ENCODE measurements at places on chromosomes 2 and 18.
A peak's percentile ranks its signal among the peaks of the same experiment; 100 is the strongest.

- no peak for DNase-seq
Measured at GRCh38 chr18:43485545-43485963, 208.3 kb upstream of the SYT4 start.

- DNase-seq = no peak
Measured at GRCh38 chr2:197890168-197890567, 85.8 kb downstream of the PLCL1 start.

- DNase-seq = no peak
Measured at GRCh38 chr2:31163011-31163539, 24.8 kb upstream of the GALNT14 start.

GRCh38 chr18:59063912-59064311 is 75.8 kb upstream of the SEC11C start:
- DNase-seq = no peak

GRCh38 chr2:3079959-3080948 is 297.4 kb downstream of the EIPR1 start:
- DNase-seq = no peak

GRCh38 chr2:167420211-167420610 is 531.9 kb downstream of the XIRP2 start:
- DNase-seq = peak; percentile 37

DNA sequence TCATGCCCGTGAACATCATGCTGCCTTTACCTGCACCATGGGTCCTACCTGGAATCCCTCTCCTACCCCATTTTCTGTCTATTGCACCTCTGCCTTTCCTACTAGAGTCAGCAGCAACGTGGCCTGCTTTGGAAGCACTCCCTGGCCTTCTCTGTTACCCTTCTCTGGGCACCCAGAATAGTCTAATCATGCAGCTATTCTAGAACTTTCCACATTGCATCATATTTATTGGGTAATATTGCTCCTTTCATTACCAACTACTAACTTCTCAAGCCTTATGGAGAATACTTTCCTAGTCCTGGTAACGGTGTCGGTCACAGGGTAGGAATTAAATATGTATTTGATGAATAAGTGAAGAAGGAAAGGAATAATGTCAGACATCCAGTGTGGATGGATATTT is 33.3 kb upstream of the CREG2 start:
- no peak for DNase-seq

GRCh38 chr2:219116776-219117646 is 43.6 kb downstream of the NHEJ1 start:
- no peak for DNase-seq

GRCh38 chr18:23772327-23773024 is 83.2 kb downstream of the LAMA3 start:
- DNase-seq = no peak

DNA sequence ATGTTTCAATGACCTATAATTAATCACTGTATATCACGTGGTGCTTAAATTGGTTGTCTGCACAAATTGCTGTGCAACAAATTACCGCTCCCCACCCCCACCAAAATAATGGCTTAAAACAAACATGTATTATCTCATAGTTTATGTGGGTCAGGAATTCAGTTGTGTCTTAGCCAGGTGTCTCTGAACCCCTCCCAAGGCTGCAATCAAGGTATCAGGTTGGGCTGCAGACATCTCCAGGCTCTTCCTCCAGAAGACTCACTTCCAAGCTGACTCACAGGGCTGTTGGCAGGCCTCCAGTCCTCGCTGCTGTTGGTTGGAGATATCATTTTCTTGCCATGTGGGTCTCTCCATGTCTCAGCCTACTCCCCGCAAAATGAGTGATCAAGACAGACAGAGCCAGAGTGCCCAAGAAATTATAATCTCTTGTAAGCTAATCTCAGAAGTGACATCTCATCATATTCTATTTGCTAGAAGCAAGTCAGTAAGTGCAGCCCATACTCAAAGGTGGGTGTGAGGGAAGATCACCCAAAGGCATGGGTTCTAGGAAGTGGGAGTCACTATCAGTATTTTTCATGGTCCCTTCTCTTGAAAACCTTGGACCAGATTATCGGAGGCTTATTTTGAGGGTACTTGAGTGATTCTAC is 38.4 kb downstream of the SPC25 start:
- DNase-seq = peak; percentile 72

- peak; percentile 10 for DNase-seq
Measured at GRCh38 chr2:175766880-175767279, 235.2 kb downstream of the LNPK start.

DNA sequence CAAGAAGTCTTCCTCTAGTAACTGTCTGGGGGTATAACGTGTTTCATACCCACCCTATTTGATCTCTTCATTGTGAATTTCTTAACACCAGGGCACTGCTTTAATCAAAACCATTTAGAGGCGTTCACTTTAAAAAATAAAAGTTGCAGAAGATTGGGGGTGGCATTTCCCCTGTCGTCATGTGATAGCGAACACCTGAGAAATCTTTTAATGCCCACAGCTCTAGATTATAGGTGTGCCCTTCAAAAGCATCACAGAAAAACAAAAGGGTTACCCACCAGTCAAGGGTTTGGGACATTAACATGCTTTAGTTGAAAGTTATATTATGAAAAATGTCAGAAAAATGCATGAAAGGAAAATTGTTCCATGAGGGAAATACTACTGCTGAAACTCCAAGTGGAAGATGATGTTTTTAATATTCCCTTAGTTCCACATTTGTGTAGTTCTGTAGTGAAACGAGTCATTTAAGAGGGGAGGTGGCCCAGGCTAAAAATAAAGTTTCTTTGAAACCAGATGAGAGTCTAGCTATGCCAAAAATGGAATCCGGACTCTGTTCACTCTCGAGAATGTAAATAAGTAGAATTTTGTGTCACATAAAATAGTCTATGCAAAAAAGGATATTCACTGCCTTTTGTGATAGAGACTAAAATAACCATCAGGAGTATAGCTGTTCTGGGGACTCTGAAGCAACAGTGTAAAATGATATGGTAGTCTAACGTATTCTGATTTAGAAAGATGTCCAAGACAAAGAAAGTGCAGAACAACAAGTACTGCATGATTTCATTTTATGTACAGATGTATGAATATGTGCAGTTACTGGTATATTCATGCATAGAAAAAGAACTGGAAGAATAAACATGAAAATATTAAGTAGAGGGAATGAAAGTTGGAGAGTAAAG is 95.3 kb downstream of the TMEM247 start:
- no peak for DNase-seq

GRCh38 chr2:68643011-68643873 is at the start of gene PROKR1:
Gene PROKR1 (plus strand): TSS chr2:68643579. CDS start chr2:68645822, 2,243 bp downstream.
- peak; percentile 4 for DNase-seq

- DNase-seq = peak; percentile 79
Measured at GRCh38 chr2:226802573-226802972, 3.0 kb upstream of the IRS1 start.

Data from fibroblast of skin of abdomen (primary cell).